Stimulated activated CD8-positive, alpha-beta memory T cell treated with anti-CD3 and anti-CD28 coated beads, Interleukin-4, amount 100 ng/mL, for 1 hour (primary cell): ENCODE measurements at places on chromosomes 7 and 10.

DNA sequence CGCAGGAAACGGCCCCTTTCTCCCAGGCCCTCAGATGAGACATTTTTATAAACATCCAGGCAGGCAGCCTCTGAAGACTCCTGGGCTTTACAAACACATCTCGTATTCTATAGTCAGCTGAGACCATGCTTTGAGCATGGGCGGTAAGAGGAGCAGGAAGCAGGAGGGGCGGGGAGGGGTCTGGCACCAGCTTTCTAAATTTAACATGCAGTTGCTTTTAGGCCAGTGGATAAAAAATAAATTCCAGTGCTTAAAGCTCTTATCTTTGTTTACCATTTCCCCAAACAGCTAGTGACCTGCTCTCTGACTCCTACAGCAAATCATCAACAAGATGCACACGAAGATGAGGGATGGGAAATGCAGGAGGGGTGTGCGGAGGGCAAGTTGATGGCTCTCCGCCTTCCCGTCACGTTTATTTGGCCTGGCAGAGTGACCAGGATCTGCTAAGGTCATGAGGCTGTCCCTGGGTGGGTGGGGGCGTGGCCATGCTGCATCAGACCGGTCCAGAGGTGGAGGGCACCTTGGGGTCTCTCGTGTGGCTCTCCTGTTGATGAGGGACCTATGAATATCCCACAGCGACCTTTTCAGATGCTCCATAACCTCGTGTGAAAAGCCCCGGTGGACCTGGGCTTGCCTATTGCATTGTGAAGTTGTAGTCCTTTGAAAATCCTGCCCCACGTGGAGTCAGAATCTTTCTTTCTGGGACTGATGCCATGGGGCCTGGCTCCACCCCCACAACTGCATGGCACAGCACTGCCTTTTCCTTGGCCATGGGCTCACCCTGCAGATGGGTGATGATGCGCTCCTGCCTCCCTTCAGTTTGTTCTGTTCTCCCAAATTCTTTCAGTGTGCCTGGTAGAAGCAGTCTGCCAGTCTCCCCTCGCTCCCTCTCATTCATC lies 67.5 kb downstream of the PARP12 start:
- DNase-seq = no peak

GRCh38 chr7:134514663-134515062 lies 12.7 kb upstream of the AKR1B10 start:
- no peak for DNase-seq

DNA sequence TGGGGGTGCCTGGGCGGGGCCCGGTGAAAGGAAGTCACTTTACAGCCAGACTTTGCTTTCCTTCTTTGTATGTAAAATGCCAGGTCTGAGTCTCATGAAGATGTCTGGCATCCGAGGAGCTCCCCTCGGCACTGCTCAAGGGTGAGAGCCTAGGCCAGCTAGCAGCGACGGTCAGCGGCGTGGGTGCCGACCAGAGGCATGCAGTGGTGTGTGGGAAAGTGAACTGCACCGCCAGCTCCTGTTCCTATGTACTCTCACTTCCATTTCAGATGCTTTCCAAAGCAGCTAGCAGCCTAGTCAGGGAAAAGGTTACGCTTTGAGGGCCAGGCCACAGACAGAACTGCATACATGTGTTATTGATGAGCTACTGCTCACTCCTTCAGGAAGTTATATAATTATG lies 172.8 kb downstream of the ZMYND11 start:
- no peak for DNase-seq

DNA sequence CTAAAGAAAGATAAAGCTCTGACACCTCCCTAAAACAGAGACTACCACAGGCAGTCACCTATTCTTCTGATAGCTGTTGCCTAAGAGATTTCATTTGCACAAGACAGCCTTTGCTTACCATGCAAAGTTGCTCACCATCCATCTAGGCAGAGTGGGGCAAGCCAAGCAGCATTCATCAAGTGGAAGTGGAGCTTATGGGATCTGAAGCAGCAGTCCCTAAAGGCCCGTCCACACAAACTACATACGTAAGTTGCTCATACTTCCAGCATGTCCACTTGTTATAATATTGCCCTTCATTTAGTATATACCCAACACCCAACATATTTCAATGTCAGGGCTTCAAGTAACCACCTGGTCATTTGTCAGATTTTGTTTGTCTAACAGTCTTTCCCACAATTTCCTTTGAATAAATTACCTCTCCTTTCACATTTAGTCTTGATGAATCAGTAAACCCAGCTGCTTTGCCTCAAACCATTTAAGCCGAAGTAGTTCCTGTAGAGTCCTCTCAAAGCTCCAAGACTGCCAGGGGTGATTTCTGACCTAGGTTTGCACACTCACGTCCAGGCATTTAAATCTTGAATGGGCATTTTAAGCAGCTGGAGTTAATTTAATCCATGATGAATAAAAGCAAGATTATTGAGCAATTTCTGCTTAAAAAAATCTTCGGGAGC lies 67.9 kb downstream of the ATAD1 start:
- DNase-seq = no peak

GRCh38 chr10:62735464-62736167 lies 68.9 kb upstream of the ADO start:
- no peak for DNase-seq

GRCh38 chr10:11871466-11871865 lies 48.3 kb downstream of the PROSER2 start:
- no peak for DNase-seq

GRCh38 chr10:57806675-57807074 lies 461.0 kb downstream of the IPMK start:
- no peak for DNase-seq

- no peak for DNase-seq
Observed at GRCh38 chr10:63008491-63008890, 124.6 kb upstream of the NRBF2 start.

DNA sequence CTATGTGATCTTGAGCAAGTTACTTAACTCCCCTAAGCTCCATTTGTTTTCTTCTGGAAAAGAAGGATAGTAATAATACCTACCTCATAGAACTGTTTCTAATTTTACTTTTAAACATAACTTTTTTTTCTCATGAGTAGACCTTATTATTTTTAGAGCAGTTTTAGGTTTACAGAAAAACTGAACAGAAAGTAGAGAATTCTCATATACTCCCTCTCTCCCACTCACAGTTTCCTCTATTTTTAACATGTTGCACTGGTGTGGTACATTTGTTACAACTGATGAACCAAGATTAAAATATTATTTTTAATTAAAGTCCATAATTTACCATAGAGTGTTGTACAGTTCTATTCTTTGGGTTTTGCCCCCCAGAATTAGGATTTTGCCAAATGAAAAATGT lies 221.3 kb upstream of the CSTF2T start:
- no peak for DNase-seq

DNA sequence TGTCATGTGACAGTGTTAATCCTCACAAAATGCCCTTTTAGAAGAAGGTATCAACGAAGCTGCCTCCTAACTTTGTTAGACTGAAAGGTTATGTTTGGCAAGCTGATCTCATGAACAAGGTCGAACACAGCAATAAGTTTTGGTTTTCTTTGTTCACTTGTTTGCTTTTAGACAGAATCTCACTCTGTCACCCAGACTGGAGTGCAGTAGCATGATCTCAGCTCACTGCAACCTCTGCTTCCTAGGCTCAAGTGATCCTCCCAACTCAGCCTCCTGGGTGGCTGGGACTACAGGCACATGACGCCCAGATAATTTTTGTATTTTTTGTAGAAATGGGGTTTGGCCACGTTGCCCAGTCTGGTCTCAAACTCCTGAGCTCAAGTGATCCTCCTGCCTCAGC lies 1.1 kb downstream of the STRA8 start:
- no peak for DNase-seq

DNA sequence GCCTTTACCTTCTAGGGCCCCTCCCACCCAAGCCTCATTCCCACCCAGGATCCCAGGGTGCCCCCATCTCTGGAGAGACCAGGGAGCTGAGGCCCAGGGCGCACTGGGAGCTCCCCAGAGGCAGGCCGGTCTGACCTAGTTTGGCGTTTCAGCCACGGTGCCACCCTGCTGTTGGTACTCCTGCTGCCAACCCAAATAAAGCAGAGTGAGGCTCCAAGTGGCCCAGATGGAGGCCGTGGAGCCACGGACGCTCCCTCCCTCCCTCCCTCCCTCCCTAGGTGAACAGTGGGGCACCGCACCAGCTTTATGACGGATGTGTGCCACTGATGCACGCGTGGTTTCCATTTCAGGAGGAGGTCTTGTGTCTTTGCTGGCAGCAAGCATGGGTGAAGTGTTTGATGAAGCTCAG lies 1.8 kb downstream of the INPP5A start:
- no peak for DNase-seq

DNA sequence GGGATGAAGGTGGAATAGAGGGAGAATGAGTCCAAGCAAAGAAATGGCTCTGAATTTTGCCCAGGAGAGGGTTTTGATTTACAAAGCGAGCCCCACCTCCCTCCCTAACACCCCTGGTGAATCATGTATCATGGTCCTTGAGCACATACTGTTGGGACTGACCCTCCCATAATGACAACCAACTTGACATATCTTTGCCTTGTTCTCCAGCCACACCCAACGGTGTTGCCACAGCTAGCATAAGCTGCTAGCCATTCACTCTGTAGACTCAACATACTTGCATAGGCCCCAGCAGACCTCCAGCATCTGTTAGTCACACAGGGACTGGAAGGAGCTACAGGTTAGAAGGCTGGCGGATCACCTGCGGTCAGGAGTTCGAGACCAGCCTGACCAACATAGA lies 538.5 kb downstream of the KCNMA1 start:
- no peak for DNase-seq

- no peak for DNase-seq
Observed at GRCh38 chr7:39365751-39366295, 200.4 kb upstream of the YAE1 start.

- no peak for DNase-seq
Observed at GRCh38 chr10:31157123-31158010, 125.7 kb upstream of the ZNF438 start.

DNA sequence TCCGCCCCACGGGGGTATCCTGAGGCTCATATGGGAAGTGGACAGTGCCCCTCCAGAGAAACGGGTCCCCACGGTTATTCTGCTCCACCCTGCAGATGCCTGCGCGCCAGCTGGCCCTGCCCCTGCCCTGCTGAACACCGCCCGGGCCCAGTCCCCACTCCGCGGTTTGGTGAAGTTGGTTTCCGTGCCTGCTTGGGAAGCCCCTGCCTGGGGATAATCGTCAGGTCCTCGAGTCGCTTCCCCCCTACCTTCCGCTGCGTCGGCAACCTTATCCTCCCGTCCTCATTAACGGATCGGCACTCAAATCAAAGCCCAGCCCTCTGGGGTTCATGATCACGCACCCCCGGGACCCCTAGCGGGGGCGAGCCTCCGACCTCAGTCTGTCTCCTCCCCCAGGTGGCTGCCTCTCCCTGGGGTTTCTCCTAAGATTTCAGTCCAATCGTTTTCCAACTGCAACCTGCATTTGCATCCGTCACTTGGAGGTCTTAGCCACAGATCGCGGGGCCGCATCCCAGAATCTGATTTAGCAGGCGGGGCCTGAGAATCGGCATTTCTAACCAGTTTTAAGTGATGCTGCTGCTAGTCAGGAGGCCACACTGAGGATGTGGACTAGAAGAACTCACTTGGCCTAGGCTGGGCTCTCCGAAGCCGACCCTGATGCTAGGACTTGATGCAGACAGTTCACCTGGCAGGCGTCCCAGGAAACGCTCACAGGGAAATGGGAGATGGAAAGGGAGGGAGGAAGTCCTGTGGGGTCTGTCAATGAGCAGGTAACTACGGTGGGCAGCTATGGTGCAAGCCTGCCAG lies 27.6 kb downstream of the WDR86 start:
- DNase-seq = no peak

DNA sequence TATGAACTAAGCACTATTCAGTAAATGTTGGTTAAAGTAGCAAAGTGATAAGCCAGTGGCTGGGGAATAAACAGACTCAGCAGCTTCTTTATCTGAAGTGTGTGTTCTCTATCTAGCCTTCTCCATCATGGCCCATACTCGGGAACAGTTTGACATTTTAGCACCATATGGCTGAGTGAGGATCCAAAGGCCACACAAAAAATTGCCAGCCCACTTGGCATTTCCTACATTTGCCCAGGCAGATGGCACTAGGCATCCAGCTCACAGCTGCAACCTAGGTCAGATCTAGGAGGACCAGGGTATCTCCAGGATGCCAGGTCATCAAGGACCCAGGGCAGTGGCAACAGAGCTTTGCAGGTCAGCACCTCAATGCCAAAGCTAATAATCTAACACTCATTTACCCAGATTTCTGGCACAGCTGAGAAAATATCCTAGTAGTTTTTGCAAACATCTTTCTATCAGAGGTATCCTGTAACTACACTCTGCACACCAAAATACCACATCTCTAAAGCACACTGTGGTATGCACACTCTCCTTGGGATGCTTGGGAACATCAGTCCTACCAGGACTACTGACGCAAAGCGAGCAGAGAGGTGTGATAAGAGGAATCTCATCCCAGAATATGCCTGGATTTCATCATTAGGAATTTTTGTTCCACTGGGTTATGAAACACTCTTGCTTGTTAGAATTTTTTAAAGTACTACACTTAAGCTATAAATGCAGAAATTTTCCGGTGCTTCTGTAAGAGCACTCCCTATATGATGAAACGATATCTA lies 61.7 kb downstream of the DOCK4 start:
- no peak for DNase-seq

GRCh38 chr7:142968229-142968628 lies 6.1 kb upstream of the KEL start:
- DNase-seq = no peak

GRCh38 chr10:23047201-23048050 lies 48.0 kb upstream of the MSRB2 start:
- DNase-seq = no peak

- no peak for DNase-seq
Observed at GRCh38 chr10:44354771-44355170, 30.1 kb downstream of the CXCL12 start.

GRCh38 chr7:14585232-14585631 lies 317.3 kb downstream of the DGKB start:
- DNase-seq = no peak

DNA sequence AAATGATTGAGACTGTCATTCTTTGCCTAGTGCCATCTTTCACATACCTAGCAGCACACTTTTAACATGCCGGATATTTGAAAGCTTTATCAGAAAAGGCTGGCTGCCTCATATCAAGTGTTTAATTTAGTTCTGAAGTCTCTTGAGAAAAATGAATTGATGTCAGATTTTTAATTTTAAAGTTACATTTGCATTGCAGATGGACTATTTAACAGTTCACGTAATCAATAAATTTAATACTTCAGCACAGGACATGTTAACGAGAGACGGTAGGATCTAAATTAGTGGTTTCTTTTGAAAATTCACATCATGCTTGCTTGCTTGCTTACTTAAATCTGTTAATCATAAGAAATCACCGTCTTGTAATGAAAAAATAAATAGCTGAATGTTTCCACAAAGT lies 51.6 kb downstream of the COL1A2 start:
- no peak for DNase-seq

DNA sequence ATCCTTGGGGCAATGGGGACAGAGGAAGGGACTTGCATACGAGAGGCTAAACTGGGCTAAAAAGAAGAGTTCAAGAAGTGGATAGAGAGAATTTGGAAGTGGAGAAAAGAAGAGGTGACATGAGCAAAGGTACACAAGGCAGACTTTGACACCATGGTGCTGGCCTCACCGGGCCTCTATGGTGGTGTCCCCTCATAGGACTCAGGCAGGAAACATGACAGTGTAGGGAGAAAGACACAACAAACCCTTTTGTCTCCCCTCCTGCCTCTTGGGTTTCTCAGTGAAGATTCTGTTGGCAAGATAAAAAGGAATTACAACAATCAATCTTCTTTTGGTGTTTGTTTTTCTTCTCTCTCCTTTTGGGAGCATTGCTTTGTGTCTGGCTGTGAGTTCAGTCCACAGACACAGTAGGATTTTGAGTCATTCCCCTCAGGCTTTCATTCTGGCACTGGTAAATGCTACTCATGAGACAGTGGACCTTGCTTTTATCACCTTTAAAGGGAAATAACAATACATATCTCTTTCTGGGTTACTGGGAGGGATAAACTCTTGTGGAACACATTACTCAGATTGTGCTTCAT lies 827.7 kb downstream of the TNS3 start:
- DNase-seq = no peak
